HCT116 (cell line): ENCODE measurements at places on chromosomes 3 and 15. TPM values are rescaled to one million over a fixed set of nuclear protein-coding genes. Genes with fewer than 3 reads are reported as not detected.

DNA sequence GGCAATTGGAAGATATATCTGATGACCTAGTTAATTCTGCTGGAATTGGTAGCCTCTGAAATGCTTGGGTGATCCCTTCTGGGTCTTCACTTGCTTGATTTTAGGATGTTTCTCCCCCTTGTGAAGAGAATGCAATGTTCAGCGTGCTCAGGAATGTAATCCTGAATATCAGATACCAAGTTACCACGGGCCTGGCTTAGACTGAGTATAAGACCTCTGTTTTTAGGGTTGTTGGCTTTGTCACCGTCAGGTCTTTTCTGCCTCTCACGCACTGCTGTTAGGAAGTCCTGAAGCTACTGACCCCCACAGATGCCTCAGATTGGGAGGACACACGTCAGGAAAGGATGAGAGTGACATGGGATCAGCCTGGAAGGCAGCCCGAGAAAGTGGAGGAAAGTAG, 198.5 kb downstream of the CDIN1 start:
- DNase-seq = no peak
- H3K27me3 ChIP-seq = no peaks in the 10 kb centered on the region
- no peaks in the 10 kb centered on the region for H3K36me3 ChIP-seq
- no peak overlapping the region for H3K4me3 ChIP-seq
- H3K27ac ChIP-seq = no peak overlapping the region

DNA sequence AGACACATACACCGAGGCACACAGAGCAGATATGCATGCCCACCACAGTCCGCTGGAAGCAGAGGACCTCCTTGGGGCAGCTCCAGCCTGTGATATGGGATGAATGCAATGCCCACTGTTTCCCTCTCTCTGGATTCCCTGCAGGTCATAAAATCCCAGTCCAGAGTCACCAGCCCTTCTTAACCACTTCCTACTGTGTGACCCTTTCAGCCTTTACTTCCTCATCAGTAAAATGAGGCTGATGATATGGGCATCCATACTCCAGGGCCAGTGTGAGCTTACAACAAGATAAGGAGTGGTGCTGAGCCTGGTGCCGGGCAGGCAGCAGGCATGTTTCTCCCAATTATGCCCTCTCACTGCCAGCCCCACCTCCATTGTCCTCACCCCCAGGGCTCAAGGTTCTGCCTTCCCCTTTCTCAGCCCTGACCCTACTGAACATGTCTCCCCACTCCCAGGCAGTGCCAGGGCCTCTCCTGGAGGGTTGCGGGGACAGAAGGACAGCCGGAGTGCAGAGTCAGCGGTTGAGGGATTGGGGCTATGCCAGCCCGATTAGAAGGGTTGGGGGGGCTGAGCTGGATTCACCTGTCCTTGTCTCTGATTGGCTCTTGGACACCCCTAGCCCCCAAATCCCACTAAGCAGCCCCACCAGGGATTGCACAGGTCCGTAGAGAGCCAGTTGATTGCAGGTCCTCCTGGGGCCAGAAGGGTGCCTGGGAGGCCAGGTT, at the start of gene GNAT1:
Gene GNAT1 (plus strand): TSS at position 675 of the 725 bp plus-strand sequence. CDS start 116 bp downstream, outside the sequence.
- peaks cover 8% of the 10 kb centered on the region; the same call in 1 of the 2 replicates for H3K4me1 ChIP-seq
- no peaks in the 10 kb centered on the region; the same call in 1 of the 2 replicates for H3K36me3 ChIP-seq
- DNase-seq = no peak

- no peak overlapping the region for H3K4me3 ChIP-seq
- H3K27me3 ChIP-seq = no peaks in the 10 kb centered on the region
- H3K27ac ChIP-seq = no peak overlapping the region
- no peaks in the 10 kb centered on the region for H3K36me3 ChIP-seq
- H3K4me1 ChIP-seq = no peaks in the 10 kb centered on the region
Measured at GRCh38 chr15:55168350-55168974, 28.3 kb downstream of the RSL24D1 start.

GRCh38 chr15:85036716-85037115, 55.1 kb downstream of the PDE8A start:
- no peaks in the 10 kb centered on the region for H3K27me3 ChIP-seq
- no peak overlapping the region for H3K27ac ChIP-seq
- no peak overlapping the region for H3K4me3 ChIP-seq
- no peaks in the 10 kb centered on the region for H3K4me1 ChIP-seq
- no peaks in the 10 kb centered on the region for H3K36me3 ChIP-seq

GRCh38 chr3:185560676-185561075, 8.3 kb upstream of the LIPH start:
- no peak overlapping the region for H3K4me3 ChIP-seq
- DNase-seq = no peak
- no peak overlapping the region for H3K27ac ChIP-seq

GRCh38 chr15:85956532-85957275, 123.0 kb upstream of the AGBL1 start:
- DNase-seq = no peak
- H3K4me1 ChIP-seq = no peaks in the 10 kb centered on the region
- peaks cover 6% of the 10 kb centered on the region; the same call in 1 of the 2 replicates for H3K27me3 ChIP-seq
- no peak overlapping the region for H3K4me3 ChIP-seq

DNA sequence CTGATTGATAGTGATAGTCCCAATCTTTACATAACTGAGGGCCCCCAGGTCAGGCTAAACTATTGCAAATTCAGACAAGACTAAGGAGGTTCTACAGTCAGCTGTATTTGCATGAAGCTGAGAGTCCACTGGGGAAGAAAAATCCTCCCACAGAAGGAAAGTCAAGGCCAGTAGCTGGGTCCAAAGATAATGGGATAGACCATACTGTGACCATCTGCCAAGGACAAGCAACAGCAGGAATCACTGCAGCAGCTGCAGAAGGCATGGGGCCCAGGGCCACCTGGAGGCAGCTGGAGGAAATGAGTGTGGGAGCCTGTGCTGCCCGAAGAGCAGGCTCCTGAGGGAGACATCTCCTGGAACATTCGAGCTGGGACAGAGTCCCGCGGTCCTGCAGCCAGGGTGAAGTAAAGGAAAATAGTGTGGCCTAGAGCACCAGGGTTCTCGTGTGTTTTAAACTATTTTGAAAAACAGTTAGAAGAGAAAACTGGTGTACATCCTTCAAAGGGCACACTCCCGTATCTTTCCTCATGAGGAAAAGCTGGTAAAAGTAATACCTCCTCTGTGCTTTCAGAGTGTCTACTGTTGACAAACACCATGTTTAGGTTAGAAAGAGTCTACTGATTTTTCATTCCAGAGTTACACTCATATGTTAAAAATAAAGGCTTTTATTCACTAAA, 13.2 kb upstream of the TMEM212 start:
- H3K27ac ChIP-seq = no peak overlapping the region
- no peak for DNase-seq
- no peak overlapping the region for H3K4me3 ChIP-seq
- no peaks in the 10 kb centered on the region for H3K27me3 ChIP-seq
- no peaks in the 10 kb centered on the region for H3K36me3 ChIP-seq
- H3K4me1 ChIP-seq = 0 out of 2 replicates have a peak, but pooled peaks cover 3% of the 10 kb centered on the region

DNA sequence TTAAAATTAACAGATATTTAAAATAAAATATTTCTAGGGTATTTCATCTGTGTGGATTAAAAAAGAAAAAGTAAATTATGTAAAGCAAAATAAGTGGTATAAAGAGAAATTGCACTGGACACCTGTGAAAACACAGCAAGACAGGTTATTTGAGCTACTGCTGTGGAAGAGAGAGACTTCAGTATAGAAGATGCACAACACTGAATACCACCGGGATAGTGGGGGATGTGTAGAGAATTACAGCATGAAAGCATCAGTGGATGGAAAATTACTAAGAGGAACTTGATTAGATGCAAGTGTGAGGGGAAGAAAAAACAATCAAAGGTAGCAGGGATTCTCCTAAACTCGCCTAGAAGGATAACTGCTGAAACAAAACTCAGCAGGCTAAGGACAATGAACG, 1242.5 kb upstream of the GBE1 start:
- no peaks in the 10 kb centered on the region for H3K36me3 ChIP-seq
- H3K27me3 ChIP-seq = no peaks in the 10 kb centered on the region
- H3K4me3 ChIP-seq = no peak overlapping the region
- H3K4me1 ChIP-seq = no peaks in the 10 kb centered on the region

GRCh38 chr3:75089841-75090240, 475.4 kb upstream of the CNTN3 start:
- no peaks in the 10 kb centered on the region for H3K4me1 ChIP-seq
- H3K27me3 ChIP-seq = no peaks in the 10 kb centered on the region
- H3K27ac ChIP-seq = no peak overlapping the region
- no peaks in the 10 kb centered on the region for H3K36me3 ChIP-seq

GRCh38 chr3:189233225-189233858, 61.6 kb downstream of the TPRG1 start:
- H3K4me1 ChIP-seq = no peaks in the 10 kb centered on the region
- no peak overlapping the region for H3K27ac ChIP-seq
- no peaks in the 10 kb centered on the region for H3K27me3 ChIP-seq
- no peak overlapping the region for H3K4me3 ChIP-seq
- DNase-seq = peak; percentile 70

- no peak for DNase-seq
- peaks cover 17% of the 10 kb centered on the region for H3K36me3 ChIP-seq
- H3K27ac ChIP-seq = no peak overlapping the region
- H3K27me3 ChIP-seq = no peaks in the 10 kb centered on the region
- H3K4me1 ChIP-seq = no peaks in the 10 kb centered on the region
- H3K4me3 ChIP-seq = no peak overlapping the region
Measured at GRCh38 chr3:122456074-122456473, 40.2 kb upstream of the WDR5B start.

DNA sequence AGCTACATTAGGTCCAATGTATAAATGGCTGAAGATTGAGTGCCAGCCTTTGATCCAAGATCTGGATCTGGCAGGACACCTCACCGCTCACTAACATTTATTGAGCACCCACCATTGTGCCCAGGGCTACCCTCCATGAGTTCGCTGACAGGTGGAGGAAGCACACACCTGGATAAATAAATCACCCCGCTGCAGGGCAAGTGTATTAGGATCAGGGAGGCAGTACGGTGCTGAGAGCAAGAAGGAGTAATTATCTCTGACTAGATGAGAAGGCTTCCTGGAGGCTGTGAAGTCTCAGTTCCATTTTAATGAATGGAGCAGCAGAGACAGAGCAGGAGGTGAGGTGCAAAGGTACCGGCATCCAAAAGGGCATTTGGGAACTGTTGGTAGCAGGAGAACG, 104.1 kb downstream of the LIPC start:
- no peaks in the 10 kb centered on the region for H3K4me1 ChIP-seq
- H3K4me3 ChIP-seq = no peak overlapping the region
- DNase-seq = no peak
- no peak overlapping the region for H3K27ac ChIP-seq
- H3K27me3 ChIP-seq = no peaks in the 10 kb centered on the region

- no peak overlapping the region for H3K27ac ChIP-seq
- H3K4me1 ChIP-seq = no peaks in the 10 kb centered on the region
- peaks cover 21% of the 10 kb centered on the region; the same call in 1 of the 2 replicates for H3K27me3 ChIP-seq
Measured at GRCh38 chr3:62361261-62361660, 12.1 kb downstream of the FEZF2 start.

The GRK7 gene
- total RNA-seq = not detected

The GMNC gene
- 0.27 TPM for total RNA-seq

The MYH15 gene
- 11.2 TPM for total RNA-seq

The GOLGA8G gene
- total RNA-seq = not detected

The SPINK8 gene
- not detected for total RNA-seq
